ENCODE measurements at places on chromosomes 13 and 19.

DNA sequence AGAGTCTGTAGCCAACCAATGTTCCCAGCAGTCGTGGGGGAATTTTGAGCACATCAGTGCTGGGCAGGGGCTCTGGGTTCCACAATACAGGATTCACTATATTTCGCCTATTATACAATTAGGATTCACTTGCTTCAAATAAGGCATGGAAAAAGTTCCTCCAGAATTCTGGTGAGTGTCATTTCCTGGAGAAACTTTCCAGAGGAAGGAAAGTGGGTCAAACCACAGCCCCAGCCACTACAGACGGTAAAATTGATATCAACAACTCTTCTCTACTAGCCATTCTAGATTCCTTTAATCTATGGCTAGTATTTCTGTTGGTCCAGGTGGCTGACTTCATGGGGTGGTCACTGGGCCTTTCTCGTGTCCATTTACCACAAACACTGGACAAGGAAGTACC, 10.5 kb downstream of the MYCBP2 start:
- DNase-seq = no peak

DNA sequence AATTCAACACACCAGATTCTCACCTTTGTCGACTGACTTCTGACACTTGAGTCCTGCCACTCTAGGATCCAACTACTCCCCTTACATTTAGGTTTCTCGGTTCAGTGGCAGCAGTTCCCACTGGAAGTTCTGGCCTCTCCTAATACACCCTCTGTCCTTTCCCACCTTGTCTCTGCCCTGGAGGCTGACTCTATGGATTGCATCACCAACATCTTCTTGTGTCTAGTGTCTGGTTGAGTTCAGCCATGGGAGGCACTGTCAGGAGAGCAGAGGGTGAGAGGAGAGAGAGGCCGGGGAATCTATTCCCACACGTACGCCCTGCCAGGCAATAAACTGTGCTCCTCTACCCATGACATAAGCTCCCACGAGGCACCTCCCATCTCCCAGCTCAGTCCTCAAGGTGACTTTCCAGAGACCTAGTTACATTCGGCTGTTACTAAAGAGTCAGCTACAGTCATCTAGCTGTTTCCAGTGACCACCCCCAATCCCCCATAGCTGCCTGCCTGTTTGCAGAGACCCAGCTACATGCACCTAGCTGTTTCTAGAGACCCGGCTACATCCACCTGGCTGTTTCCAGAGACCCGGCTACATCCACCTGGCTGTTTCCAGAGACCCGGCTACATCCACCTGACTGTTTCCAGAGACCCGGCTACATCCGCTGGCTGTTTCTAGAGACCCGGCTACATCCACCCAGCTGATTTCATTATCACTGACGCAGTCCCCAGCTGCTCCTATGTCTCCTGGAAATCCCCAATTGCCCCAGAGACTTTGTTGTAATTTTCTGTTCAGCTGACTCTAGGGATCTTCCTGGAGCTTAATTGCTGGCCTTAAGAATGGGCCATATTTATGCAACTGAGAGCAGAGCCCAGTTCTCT, 8.1 kb upstream of the LILRB4 start:
- no peak for DNase-seq

GRCh38 chr13:71312923-71313322, 554.1 kb downstream of the DACH1 start:
- no peak for DNase-seq

- DNase-seq = no peak
Measured at GRCh38 chr19:38073841-38074685, 150.0 kb downstream of the DPF1 start.

DNA sequence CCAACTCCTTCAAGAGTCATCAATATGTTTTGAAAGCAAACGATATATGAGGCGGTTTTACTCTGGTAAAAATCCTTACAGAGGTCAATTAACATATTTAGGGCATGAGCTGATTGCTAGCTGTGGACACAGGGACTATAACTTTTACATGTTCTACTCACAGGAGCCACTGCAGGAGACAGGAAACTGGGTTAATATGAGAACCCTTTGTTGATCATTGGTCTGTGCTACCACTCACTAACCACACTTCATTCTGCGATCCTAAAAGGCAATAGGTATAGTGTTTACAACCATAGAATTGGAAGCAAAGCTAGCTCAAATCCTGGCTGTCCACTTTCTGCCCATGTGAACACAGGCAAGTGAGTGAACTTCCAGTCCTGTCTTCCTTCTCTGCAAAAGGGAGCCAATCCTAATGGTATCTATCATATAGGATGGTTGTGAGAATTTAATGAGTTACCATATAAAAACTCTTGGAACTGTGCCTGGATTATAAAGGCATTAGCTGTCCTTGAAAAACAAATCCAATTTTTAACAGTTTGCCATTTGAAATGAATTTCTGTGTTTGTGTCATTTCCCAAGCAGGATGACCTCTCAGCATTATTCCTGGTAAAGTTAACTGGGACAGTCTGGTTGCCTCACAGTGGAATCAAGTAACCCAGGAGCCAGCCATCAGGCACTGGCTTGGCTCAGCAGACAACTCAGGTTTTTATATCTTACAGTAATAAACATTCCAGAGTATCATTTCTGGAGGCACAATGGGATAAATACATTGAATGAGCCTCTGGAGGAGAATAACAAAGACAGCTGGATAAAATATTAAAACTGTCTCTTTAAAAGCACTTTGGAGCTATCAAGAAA, 29.8 kb upstream of the RAP2A start:
- no peak for DNase-seq

DNA sequence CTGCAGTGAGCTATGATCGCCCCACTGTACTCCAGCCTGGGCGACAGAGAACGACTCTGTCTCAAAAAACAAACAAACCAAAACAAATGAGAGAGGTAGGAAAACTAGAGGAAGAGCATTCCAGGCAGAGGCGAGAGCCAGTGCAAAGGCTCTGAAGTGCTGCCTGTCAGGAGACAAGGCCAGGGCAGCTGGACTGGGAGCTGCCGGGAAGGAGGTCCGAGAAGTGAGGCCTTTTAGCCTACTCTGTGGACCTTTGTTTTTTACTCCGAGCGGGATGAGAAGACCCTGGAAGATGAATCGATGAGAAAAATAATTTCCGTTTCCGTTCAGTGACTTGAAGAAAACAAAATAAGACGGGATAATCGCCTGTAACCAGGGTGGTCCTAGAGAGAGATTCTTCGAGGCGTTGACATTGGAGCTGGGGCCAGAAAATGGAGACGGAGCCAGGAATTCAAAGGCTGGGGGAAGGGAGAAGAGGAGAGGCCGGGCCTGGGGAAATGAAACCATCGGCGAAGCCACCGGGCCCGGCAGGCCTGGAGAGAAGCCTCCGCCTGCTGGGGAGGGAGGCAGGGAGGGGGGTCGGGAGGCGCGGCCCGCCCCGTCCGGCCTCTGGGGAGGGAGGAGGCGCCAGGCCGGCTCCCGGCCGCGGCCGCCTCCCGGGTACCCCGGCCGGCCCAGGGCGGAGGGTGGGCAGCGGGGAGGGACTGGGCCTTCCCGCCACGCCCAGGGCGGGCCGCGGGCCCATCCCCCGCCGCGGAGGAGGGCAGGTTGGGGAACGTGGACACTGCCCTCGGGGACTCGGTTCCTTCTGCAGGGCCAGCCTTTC, 7.8 kb upstream of the SERTAD1 start:
- peak; percentile 90 for DNase-seq

GRCh38 chr13:32206097-32206740, 108.9 kb downstream of the ZAR1L start:
- DNase-seq = no peak

GRCh38 chr19:32642771-32643170, 32.2 kb downstream of the ANKRD27 start:
- no peak for DNase-seq

DNA sequence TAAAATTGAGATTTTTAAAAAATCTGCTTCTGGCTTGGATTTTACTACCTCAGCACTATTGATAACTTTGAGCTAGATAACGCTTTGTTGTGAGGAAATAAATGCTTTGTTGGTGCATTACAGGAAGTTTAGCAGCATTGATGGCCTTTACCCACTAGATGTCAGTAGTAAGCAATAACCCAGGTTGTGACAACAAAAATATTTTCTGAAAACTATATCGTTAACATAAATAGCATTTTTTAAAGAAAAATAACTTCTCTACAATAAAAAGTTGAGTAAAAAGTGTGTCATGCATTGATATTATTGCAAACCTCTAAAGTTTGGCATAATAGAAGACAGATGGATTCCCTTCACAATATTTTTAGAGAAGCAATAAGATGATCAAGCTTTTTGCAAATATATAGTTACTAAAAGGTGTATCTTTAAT, 1246.5 kb downstream of the UQCRFS1 start:
- peak; percentile 34 for DNase-seq

DNA sequence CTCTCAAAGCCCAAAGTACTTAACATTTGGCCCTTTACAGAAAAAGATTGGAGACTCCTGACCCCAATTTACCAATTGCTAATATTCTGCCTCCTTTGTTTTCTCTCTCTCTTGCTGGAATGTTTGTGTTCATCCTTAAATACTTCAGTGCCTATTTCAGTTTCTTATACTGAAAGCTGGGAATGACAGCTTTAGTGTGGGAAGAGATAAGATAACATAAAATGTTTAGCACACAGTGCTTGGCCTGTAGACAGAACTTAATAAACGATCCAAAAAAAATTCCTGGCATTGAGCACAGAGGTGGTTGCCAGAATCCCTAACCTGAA, 3.0 kb upstream of the PLEKHF1 start:
- no peak for DNase-seq

- no peak for DNase-seq
Measured at GRCh38 chr13:49308097-49308875, 60.6 kb downstream of the CDADC1 start.

GRCh38 chr19:52590728-52591127, 20.6 kb downstream of the ZNF701 start:
- DNase-seq = no peak

DNA sequence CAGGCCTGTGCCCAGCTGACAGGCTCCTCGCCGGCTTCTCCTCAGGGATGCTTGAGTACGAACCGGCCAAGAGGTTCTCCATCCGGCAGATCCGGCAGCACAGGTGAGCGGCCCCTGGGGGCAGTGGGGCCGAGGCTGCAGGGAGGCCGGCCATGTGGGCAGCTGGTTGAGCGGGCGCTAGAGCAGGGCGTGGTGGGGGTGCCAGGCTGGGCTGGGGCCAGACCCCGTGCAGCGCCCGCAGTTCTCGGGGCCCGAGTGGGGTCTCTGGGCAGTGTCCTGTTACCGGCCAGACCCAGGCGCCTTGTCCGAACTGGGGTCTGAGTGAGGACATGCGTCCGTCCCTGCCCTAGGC, 15.9 kb downstream of the CBARP start:
- DNase-seq = no peak

GRCh38 chr13:25630329-25630900, 258.6 kb downstream of the ATP8A2 start:
- no peak for DNase-seq

DNA sequence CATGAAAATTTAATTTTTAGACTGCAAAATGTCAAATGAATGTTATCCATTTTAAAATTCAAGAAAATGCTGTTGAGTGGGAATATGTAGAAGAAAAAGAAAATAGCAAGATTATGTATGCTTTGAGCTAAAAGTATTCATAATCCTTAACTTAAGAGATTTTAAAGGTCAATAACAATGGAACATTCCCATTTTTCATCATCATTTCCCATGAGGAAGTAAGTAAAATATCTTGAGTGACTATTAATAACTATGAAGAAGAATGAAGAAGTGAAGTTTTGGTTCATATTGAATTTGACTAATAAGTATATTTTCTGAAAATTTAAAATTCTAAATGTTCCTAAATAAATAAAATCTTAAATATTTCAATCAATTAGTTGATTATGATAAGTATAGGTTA, 273.4 kb downstream of the DACH1 start:
- DNase-seq = no peak

DNA sequence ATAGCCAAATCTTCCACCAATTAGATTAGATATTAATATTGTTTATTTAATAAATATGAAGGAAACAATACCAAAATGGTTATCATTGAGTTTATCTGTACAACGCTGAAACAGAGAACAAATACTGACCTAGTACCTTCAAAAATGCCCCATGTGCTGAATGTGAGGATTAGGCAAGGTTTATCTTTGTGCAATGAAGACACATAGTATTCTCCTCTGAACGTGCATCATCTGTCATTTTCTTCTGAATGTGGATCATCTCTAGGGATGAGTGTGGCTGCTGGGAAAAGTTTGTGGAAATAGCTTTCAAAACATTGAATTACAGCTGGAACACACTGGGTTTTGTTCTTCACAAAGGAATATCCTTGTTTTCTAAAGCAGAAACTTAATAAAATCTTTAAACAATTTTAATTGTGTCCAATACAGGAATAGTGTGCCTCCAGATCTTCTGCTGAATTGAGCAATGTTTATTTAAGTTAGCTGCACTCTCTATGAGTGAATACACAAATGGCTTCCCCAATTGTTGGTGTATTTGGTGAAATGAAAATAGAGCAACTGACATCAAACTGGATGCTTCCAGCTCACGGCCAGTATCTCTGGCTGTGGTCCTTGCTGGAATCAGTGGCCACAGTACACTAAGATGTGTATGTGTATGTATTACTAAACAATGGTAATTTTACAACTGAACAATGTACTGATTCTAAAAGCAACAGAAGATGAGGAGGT, 6.7 kb downstream of the COL4A1 start:
- DNase-seq = no peak

DNA sequence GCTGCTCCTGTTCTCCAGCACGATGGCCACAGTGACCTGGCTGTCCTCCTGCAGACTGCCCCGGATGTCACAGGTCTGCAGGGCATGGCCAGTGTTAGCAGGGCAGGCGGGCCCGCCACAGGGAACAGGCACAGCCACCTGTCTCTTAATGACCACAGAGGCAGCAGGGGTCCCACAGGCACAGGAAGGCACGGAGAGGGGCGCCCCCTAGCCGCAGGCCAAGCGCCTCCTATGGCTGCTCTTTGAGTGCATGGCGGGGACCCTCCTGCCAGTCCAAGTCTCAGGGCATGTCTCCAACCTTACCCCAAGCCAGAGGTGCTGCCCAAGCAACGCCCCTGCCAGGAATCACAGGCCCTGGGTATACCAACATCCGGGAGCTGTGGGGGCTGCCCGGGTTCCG, 14.1 kb downstream of the IZUMO4 start:
- DNase-seq = no peak

- no peak for DNase-seq
Measured at GRCh38 chr19:17646441-17646840, 41.7 kb downstream of the UNC13A start.

GRCh38 chr13:75670496-75670895, 34.4 kb downstream of the LMO7 start:
- no peak for DNase-seq

DNA sequence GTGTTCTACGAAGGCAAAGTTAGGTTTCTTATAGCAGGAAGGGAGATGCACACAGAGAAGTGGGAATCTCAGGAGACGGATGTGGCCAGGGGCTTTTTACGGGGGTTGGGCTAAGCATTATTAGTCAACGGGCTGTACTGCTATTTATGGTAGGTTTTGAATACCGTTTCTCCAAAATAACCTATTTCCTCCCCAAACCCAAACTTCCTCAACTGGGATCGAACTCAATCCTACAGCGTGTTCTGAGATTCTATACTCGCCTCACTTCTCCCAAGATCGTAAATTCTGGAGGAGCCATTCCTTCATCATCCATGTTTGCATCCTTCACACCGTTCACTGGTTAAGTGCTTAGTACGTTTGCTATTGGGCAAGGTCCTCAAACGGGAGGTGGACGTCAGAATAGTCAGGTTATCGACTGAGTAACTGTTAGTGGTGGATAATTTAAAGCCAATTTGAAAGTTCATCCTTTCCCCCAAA, 1.2 kb upstream of the TRIM13 start:
- peak; percentile 4 for DNase-seq
